ENCODE measurements at places on chromosomes 13 and 19. TPM values are rescaled to one million over a fixed set of nuclear protein-coding genes. Genes with fewer than 3 reads are reported as not detected.

DNA sequence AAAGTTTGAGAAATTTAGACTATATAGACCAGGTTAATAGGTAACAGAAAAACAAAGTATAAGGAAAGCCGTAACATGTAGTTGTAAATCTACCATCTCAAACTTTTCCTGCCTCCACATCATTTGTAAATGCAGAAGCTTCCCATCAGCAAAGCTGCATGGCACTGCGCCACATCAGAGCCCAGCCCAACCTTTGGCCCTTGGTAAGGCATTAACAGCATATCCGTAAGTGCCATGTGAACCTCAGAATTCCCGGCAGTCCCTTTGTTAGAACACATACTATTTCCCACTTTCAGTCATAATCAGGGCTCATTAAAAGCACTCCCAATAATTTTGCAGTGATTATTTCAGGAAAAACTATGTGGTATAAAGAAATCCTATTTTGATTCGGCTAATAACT, 51.6 kb downstream of the MPHOSPH8 start:
- H3K27me3 ChIP-seq = peaks cover under 1% of the 10 kb centered on the region
- H3K27ac ChIP-seq = peak overlapping the region; percentile 62
- no peaks in the 10 kb centered on the region for H3K36me3 ChIP-seq
- peaks cover 50% of the 10 kb centered on the region for H3K4me1 ChIP-seq
- H3K4me3 ChIP-seq = no peak overlapping the region

DNA sequence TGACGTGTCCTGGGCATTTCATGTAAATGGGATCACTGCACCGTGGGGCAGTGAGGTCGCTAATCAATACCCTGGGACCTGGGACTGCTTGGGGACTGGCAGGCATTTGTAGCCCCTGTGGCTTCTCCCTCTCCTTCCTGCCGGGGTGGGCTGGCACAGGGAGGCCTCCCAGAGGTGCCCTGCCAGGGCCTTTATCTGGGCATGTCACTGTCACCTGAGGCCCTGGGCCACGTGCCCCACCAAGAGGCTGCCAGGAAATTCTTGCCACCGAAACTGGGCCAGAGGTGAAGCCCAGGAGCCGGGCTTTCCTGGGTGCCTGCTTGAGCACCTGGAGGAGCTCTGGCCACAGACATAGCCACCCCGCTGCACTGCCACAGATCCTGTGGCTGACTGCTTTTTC, 1.8 kb upstream of the NMRK2 start:
- H3K4me3 ChIP-seq = no peak overlapping the region
- no peaks in the 10 kb centered on the region for H3K36me3 ChIP-seq
- peaks cover 2% of the 10 kb centered on the region for H3K27me3 ChIP-seq
- no peak for DNase-seq

- H3K36me3 ChIP-seq = no peaks in the 10 kb centered on the region
- no peak overlapping the region for H3K4me3 ChIP-seq
- peaks cover under 1% of the 10 kb centered on the region for H3K27me3 ChIP-seq
Observed at GRCh38 chr13:96229356-96229755, 139.4 kb downstream of the HS6ST3 start.

DNA sequence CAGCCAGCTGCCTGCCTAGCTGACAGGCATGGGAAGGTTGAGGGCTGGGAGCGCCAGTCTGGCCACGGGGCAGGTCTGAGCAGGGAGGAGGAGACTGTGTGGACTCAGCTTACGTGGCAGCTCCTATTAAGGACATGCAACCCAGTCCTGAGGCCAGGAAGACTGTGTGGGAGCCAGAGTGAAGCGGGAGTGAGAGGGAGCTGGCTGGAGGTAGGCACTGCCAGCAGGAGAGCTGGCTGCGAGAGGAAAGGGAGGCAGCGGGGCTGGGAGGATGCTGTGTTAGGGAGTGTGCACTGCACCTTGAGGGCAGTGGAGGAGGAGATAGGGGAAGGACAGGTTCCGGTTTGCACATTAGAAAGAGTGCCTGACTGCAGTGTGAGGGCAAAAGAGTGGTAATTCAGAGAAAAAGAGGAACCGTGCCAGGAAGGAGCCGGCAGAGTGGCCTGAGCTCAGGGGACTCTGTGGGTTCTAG, 99.2 kb downstream of the SLC7A1 start:
- H3K27me3 ChIP-seq = peaks cover 3% of the 10 kb centered on the region
- no peak for DNase-seq
- no peaks in the 10 kb centered on the region for H3K4me1 ChIP-seq
- H3K27ac ChIP-seq = no peak overlapping the region
- H3K4me3 ChIP-seq = no peak overlapping the region

ZNF91 gene
- 14.5 TPM for polyA plus RNA-seq

UBL5 gene
- polyA plus RNA-seq = 1,222 TPM

Data from immature natural killer cell (primary cell).